ENCODE measurements at places on chromosomes 3 and 15. TPM values are rescaled to one million over a fixed set of nuclear protein-coding genes. Genes with fewer than 3 reads are reported as not detected.
A peak's percentile ranks its signal among the peaks of the same experiment; 100 is the strongest.

RHCG gene
- total RNA-seq: not detected

GRCh38 chr3:192422997-192423342, 304.4 kb downstream of the FGF12 start:
- DNase-seq: peak; percentile 68

GRM7 gene
- not detected for total RNA-seq

MUC4 gene
- not detected for total RNA-seq

GRCh38 chr3:18786650-18787323, 361.5 kb upstream of the KCNH8 start:
- DNase-seq: no peak

GRCh38 chr15:100905850-100906249, 13.3 kb upstream of the LRRK1 start:
- no peak for DNase-seq

GRCh38 chr15:41307679-41308078, 24.7 kb downstream of the OIP5 start:
- no peak for DNase-seq

DNAH1 gene
- 8.3 TPM for total RNA-seq

- DNase-seq: no peak
These were observed 617.4 kb downstream of the SI start for GRCh38 chr3:164460851-164461250.

DNA sequence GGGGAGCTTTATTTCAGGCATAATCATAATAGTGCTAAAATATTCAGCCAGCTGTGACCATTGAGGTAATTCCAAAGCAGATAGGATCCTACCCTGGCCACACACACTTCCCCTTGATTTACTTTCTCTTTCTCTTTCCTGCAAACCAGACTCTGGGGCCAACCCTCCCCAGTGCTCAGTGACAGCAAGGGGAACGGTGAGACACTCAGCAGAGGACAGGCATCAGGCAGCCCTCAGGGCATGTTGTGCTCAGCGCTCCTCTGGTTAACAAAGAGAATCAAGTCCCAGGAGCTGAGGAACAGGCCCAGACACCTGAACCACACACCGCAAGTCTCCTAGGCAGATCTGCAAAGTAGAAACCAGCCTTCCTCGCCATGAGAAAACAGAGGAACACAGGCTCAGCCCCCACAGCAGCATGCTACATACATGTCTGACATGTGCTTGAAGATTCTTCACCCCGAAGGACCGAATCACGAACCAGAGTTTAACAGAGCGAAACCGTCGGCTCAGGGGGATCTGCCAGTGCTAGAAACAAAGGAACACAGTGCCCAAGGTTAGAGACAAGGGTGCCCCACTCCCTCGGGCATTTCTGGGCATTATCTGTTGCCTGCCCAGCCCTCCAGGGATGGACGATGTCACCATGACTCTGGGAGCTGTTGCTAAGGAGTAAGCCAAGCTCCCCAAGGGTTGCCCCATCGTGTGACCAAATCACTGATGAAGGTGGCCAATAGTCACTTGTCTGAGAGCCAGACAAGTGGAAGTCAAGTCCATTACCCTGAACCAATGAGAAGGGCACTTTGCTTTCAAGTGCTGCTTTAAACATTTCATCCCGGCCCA, 17.5 kb downstream of the HDC start:
- DNase-seq: no peak

- DNase-seq: no peak
These were observed 646.3 kb downstream of the CADM2 start for GRCh38 chr3:85605066-85605465.

DNA sequence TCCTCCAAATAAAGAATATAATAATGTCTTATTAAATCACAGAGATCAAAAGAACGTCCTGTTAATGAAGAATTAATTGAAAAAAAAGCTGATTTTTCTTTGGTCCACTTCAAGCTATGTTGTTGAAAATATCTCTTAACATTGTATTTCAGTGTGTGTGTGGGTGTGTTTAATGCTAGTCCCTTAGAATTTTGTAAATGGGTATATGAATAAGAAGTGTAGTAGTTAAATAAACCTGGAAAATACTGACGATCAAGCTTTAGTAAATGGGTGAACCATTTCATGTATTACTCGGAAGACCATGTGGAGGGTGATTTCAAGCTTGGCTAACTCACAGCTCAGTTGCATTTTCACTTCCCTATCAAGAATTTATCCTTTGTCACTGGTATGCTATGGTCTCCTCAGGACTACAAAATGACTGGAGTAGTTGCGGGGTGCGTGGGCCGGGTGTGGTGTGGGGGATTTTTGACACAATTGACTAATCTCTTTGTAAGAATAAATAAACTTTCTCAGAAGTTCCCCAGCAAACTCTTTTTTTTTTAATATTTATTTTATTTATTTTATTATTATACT, 586.4 kb downstream of the GRM7 start:
- no peak for DNase-seq

GRCh38 chr3:69164296-69164695, 41.9 kb upstream of the LMOD3 start:
- DNase-seq: no peak

TNFAIP8L3 gene
- not detected for total RNA-seq

ATP13A5 gene
- not detected for total RNA-seq

GRCh38 chr3:137083332-137083731, 125.5 kb downstream of the IL20RB start:
- DNase-seq: no peak

GRCh38 chr3:169700195-169700594, 36.7 kb upstream of the MECOM start:
- DNase-seq: no peak

DNA sequence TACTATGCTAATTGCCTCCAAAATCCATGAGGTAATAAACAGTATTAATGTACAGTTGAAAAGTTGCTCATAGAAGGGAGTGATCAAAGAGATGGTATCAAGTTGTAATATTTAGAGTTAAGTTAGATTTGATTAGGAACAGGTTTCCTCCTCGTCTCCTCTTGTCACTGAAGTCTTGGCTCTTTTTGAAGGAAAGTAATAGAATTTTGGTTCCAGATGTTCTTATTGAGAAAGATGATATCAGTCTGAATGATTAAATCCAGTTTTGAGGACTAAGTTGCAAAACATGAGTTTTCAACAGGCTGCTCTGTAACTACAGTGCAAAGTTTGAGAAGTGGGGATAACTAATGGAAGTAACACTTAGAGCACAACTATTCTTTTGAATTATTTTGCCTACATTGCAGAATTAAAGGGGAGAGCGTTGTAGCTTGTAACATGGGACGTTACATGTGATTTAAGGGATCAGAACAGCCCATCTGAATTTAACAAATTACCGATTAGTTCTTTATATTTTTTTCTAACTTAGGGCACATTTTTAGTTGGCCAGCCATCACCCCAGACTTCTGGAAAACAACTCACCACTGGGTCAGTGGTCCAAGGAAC, 48.3 kb downstream of the MAP6D1 start:
- no peak for DNase-seq

- DNase-seq: no peak
These were observed 5.2 kb downstream of the TBC1D2B start for GRCh38 chr15:78072080-78072892.

GRCh38 chr15:42719043-42719442, 17.9 kb downstream of the CDAN1 start:
- DNase-seq: no peak

Data from Karpas-422 (cell line).